ENCODE measurements at places on chromosomes 5 and 9.

DNA sequence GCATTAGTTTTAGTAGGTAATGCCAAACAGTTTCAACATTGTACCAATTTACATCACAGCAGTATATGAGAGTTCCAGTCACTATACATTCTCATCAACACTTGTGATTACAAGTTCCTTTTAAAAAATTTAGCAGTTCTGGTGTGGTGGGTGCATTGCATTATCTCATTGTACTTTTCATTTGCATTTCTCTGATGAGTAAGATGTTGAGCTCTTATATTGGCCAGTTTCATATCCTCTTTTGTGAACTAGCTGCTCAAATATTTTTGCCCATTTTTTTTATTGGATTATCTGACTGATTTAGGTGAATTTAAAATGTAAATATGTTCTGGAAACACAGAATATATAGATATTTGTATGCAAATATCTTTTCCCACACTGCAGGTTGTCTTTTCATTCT lies 160.9 kb upstream of the NR3C1 start:
- no peak for DNase-seq

DNA sequence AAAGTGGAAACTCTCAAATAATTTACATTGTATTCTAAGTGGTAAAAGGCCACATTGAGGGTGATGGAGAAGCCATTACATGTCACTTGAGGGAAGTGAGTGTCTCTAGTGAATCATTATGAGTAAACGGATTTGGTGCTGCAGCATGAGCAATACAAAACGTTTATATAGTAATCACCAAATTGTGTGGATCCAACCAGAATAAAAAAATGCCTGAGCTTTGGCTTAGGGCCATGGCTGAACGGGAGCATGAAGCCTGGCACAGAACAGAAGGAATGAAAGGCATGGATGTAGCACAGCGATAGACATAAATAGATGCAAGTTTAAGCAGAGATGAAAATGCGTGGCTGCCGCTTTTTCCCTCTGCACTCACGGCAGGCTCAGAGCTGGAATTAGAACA lies 58.3 kb downstream of the PTTG1 start:
- no peak for DNase-seq

DNA sequence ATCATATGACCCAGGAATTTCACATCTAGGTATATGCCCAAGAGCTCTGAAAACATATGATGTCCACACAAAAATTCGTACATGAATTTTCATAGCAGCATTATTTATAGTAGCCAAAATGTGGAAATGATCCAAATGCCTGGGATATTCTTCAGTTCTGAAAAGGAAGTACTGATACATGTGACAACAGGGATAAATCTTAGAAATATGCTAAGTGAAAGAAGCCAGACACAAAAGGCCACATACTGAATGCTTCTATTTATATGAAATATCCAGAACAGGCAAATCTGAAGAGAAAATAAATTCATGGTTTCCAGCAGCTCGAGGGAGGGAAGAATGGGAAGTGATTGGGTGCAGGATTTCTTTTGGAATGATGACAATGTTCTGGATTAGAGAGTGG lies 16.8 kb upstream of the ZBTB43 start:
- peak; percentile 39 for DNase-seq

DNA sequence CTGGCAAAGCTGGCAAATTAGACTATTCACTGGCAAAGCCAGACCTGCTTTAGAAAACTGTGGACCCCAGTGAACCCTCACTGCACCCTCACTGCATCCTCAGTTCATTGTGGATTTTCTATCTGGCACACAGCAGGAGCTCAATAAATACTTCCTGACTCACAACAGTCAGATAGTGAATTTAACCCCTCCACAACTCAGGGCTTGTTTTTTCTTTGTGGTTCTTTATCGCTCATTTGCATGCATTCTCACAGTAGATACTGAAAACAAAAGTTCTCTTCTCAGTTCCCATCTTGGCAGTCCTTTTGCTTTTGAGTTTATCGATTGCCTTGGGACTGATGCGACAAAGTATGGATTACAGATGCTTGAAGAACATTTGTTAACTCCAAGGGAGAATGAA lies 99.8 kb downstream of the ACTL7B start:
- no peak for DNase-seq

DNA sequence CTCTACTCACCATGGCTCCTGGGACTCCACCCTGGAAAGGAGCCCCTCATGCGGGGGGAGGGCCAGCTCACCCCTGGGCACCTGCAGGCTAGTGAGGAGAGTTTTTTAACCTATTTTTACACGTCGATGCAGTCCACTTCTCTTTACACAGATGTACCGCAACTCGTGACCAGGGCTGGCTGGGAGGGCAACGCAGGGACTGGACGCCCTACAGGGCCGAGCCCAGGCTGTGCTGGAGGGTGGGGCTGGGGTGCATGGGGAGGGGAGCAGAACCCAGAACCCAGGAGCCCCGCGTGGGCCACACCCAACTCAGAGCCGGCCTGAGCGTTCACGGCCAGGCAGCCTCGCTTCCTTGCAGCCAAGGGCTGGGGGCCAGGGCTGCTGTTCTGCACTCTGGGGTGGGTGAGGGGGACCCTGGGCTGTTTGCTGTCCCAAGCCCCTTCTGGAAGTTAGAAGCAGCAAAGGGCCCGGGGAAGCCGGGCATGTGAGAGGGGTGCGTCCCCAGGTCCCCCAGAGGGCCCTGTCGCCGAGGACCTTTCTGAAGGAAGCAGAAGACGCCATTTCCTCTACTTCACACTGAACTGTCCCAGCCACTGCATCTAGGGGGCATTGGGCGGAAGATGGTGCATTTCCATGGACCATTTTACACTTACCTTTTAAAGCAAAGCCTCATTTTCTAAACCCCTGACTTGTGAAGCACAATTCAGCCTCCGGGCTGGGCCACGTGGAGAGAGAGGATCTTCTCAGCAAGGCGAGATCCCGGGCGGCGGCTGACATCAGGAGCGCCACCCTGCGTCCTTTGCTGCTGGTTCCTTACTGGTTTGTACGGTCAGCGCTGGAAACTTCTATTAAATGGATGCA lies 90.5 kb downstream of the KCNT1 start:
- peak; percentile 1 for DNase-seq

- DNase-seq, result no peak
Measured at GRCh38 chr9:20642045-20642444, 19.7 kb upstream of the MLLT3 start.

- no peak for DNase-seq
Measured at GRCh38 chr9:114266969-114267368, 55.9 kb upstream of the ORM1 start.

DNA sequence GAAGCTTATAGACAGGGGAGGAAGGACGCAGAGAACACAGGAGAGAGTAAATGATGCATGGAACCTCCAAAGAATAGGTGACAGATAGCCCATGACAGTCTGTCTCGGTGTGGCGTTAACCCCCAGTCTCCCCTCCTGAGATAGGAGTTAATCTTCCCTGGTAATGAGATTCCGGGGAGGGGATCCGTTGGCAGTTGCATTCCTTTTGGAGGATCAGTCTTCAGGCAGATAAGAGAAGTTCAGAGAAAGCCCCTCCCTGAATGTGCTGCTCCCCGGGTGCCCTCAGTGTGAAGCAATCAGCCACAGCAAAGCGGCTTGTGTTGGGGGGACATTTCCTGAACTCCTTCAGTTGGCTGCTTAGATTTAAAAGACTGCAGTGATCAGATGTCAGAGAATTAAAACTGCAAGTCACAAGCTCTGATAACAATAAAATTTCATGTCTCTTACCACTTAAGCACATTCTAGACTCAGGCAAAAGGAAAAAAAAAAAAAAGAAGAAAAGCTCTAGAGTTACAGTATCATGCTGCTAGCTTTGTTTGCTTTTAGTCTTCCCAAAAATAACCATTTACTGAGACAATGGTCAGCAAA lies 121.1 kb downstream of the EGFLAM start:
- peak; percentile 56 for DNase-seq

- no peak for DNase-seq
Measured at GRCh38 chr5:139764886-139765408, 30.7 kb upstream of the PSD2 start.

- DNase-seq, result no peak
Measured at GRCh38 chr5:58761407-58761806, 178.5 kb downstream of the RAB3C start.

DNA sequence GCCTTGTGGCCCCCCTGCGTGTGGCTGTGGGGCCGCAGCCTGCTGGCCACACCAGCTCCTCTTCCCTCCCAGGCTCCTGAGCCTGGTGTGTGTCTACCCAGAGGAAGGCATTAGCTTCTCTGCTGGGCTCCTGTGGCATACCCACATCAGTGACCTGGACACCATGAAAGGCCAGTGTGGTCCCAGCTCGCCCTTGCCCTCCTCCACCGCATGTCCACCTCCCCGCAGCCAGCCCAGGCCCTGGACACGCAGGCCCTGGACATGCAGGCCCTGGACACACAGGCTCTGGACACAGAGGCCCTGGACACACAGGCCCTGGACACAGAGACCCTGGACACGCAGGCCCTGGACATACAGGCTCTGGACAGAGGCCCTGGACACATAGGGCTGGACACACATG lies 153.4 kb upstream of the PPP1R26 start:
- no peak for DNase-seq

- DNase-seq, result no peak
Measured at GRCh38 chr9:105233873-105234272, 10.6 kb upstream of the SLC44A1 start.

DNA sequence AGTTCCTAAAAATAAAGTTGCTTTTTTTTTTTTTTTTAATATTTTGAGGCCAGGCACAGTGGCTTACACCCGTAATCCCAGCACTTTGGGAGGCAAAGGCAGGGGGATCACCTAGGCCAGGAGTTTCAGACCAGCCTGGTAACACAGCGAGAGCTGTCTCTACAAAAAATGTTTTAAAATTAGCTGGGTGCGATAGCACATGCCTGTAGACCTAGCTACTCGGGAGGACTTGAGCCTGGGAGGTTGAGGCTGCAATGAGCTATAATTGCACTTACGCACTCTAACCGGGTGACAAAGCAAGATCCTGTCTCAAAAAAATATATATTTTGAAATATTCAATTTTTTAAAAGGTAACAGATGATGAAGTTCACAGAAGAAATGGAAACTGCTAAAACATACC lies 22.9 kb downstream of the GOLPH3 start:
- no peak for DNase-seq

- peak; percentile 74 for DNase-seq
Measured at GRCh38 chr5:169873642-169874041, 106.7 kb downstream of the INSYN2B start.

GRCh38 chr9:78097541-78097940 lies 65.9 kb upstream of the GNAQ start:
- DNase-seq, result no peak

- DNase-seq, result no peak
Measured at GRCh38 chr5:56344594-56344993, 111.5 kb upstream of the ANKRD55 start.

DNA sequence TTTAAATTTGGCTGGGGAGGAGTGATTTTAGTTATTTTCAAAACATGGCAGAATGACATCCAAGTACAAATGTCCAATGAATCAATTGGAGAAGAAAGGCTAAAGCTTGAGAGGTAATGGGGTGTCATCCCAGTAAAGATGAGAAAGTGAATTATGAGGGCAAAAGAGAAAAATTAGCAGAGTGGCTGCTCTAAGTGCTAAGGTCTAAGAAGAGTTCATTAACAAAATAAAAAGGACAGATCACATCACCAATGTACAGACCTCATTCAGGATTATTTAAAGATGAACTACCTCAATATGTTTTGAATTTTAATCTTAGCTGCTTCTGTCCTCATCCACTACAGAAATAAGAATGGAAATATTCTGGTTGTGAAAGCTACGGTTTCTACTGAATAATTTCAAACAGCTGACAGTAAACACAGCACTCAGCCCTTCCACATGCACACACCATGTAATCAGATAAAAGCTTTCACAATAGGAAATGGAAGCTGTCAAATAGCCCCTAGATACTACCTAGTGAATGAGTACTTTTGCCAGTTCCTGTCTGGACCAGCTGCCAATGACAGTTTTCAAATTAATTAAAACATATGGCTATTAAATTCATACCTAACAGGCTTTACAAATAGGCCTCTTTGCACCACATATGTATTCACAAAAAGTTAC lies 171.5 kb downstream of the SSBP2 start:
- DNase-seq, result peak; percentile 58

GRCh38 chr5:17154211-17154996 lies 63.0 kb upstream of the BASP1 start:
- no peak for DNase-seq

DNA sequence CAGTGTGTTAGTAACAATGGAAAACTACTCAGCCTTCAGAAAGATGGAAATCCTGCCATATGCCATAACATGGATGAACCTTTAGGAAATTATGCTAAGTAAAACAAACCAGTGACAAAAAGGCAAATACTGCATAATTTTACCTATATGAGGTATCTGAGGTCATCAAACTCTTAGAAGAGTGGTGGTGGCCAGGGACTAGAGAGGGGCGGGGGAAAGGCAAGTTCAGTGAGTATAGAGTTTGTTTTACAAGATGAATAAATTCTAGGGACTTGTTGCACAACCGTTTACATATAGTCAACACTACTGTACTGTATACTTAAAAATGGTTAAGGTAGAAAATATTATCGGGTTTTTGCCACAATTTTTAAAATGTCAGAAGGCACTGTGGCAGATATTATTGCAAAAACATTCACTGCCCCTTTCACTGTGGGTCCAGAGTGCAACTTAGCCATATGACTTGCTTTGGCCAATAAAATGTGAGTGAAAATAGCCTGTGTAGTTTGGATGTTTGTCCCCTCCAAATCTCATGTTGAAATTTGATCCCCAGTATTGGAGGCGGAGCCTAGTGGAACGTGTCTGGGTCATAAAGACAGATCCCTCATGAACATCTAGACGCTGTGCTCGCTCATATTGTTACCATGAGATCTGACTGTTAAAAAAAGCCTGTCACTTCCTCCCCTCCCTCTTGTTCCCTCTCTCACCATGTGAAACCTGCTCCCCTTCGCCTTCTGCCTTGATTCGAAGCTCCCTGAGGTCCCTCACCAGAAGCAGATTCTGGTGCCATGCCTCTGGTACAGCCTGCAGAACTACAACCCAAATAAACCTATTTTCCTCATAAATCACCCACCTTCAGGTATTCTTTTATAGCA lies 9.5 kb downstream of the ZNF367 start:
- DNase-seq, result no peak

GRCh38 chr5:53023969-53024368 lies 34.8 kb downstream of the ITGA2 start:
- peak; percentile 93 for DNase-seq

GRCh38 chr5:115601701-115602590 lies at the start of gene TICAM2:
TICAM2 (minus strand) TSS chr5:115602479; CDS start chr5:115581256, 21,223 bp downstream.
- DNase-seq, result peak; percentile 78

GRCh38 chr5:74493411-74493810 lies 147.1 kb downstream of the ENC1 start:
- no peak for DNase-seq

- no peak for DNase-seq
Measured at GRCh38 chr5:57600321-57600720, 117.7 kb upstream of the ACTBL2 start.

GRCh38 chr9:112863746-112864145 lies 26.9 kb downstream of the SLC46A2 start:
- DNase-seq, result no peak

- DNase-seq, result peak; percentile 7
Measured at GRCh38 chr5:21219251-21219650, 1231.3 kb upstream of the CDH18 start.

DNA sequence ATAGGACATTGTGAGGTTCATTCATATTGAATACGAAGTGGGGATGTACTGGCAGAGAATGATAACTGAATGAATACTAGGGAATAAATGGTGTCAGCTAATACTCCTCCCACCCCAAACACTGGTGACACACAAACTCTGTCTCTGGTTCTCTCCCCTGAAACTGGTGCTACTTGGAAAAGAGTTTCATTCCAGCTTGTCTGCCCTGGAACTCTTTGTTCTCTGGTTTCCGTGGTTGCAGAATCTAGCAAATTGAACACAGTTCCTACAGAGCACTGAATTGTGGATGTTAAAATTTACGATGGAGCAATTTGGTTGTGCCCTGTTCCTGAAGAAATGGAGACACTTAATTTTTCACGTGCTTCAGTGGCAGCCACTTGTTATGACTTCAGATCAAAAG lies 181.7 kb downstream of the KCTD16 start:
- no peak for DNase-seq
